ENCODE measurements at places on chromosomes 3 and 15.

DNA sequence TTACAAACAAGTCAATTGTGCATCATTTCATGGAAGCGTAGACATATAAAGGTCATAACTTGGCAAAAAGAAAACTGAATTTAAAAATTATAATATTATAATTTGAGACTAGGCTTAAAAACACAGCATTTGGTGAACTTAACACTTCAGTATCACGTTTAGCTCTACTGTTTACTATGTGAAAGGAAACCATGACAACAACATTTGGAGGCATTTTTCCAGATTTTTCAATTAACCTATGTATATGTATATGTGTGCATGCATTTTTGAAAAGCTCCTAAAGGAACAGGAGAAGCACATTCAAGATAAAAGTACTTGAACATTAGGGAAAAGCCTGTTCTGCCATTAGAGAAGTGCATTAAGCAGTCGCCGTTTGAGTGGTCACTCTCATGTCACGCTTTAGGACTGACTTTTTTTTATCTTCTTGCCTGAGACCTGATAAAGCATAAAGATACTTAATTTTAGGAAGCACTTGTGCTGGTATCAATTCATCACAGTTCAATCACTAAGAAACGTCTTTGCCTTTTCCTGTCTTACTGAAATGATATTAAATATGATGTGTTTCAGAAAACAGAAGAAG is 156.0 kb downstream of the NAALADL2 start:
- no peak for DNase-seq

- no peak for DNase-seq
Observed at GRCh38 chr15:85490856-85491255, 110.5 kb downstream of the AKAP13 start.

DNA sequence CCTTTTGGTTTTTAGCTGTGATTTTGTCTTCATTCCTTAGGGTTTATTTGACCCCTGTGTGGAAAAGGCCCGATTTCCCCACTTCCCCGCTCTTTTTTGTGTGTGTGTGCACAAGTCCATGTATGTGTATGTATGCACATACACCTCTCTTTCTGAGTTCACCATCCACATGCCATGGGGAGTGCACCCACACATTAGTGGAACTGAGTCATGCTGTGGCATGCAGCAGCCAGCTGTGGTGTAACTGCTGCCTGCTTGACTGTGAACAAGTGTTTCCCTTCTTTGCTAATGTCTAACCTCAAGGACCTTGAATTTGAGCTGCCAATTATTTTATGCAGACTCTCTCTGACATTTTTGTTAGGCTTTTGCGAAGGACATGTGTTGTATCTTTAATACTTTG is 434.9 kb upstream of the TPM1 start:
- no peak for DNase-seq

- DNase-seq: peak; percentile 37
Observed at GRCh38 chr15:83446904-83447709, at the start of gene SH3GL3. Gene SH3GL3 (plus strand): TSS chr15:83447341. CDS start chr15:83447534, 193 bp downstream.

DNA sequence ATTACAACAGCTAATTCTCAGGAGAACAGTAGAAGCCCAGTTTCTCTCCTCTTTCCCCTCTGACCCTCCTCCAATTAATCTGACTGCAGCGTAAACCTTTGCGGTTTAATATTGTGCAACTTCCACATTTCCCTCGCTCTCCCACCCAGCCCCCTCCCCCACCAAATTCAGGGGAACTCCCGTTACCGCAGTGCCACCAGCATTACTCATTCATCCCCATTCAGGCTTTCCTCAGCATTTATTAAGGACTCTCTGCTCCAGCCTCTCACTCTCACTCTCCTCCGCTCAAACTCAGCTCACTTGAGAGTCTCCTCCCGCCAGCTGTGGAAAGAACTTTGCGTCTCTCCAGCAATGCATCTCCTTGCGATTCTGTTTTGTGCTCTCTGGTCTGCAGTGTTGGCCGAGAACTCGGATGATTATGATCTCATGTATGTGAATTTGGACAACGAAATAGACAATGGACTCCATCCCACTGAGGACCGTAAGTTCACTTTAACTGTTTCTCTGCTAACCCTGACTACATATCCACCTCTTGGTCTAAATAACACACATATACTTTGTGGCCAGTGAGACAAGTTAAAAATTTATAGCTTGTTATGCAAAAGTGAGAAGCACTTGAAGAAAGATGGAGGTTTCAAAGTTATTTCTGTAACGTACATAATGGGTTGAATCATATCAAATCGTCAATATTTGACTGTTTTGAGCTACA is at the start of gene PTX3:
Gene PTX3, plus strand, starts transcription at position 268 of the 709 bp plus-strand sequence. Its CDS starts 84 bp downstream, at position 352.
- no peak for DNase-seq

DNA sequence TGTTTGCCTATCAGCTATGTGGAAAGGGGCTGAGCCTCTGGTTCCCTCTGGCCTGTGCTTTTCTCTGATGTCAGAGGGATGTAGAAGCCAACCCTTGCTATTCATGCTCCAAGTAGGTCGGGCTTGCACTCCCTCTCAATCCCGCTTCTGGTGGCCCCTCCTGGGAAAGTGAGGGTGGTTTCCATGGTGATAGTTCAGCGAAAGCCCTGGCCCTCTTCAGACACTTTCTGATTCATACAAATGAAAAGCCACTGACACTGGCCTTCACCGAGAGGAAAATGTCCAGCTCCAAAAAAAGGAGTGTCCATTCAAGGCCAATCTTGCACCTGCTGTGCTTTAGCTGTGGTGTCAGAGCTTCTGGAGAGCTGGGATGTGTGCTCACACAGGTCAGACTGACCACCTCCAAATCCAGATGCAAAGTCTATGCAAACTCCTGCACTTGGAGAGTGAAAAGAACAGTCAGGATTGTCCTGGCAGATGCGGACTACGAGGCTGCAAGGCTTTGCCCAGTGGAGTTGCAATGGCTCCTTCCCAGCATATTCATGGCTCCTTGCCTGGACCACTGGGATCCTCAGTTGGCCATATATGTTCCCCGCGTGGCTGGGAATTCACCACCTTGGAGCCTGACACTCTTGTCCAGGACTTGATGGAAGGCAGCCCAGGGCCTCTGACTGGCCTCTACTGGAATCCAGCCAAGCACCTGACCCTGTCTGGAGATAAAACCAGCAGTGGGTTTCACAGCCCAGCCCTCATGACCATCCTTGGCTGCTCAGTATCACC is 96.6 kb downstream of the CEMIP start:
- DNase-seq: no peak

DNA sequence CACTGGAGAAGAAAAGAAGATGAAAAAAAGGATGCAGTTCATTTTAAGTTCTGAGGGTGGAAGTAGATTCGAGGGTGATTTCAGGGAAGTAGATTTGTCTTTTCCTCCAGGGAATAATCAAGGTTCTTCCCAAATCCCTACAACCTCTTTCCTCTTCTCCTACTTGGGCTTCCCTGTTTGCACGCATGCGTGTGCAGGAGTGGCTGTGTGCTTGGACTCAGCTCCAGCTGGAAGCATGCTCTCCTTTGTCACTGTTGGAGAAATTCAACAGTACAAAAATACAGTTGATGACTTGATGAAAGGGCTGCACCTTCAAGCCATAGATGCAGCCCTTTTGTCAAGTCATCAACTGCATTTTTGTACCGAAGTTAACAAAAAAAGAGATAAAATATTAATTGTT is 3.8 kb downstream of the OR5K2 start:
- DNase-seq: no peak

DNA sequence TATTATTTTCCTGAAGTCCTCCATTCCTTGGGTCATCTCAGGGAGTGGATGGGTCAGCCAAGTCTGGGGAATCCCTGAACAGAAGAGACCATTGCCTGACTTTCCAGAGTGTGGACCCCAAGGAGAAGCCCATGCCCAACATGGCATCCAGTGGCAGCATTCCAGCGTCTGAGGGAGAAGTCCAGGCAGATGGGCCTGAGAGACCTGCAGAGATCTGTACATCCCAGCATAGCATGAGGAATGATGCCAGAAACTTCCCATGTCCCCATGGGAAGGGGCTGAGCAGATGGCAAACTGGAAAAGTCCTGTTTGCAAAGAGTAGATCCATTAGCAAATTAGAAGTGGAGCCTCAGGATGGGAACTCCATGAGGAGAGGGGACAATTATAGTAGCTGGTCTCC is 17.6 kb upstream of the COLQ start:
- DNase-seq: no peak

- no peak for DNase-seq
Observed at GRCh38 chr3:39029556-39029955, 22.2 kb downstream of the SCN11A start.

GRCh38 chr15:85000189-85000864 is 18.7 kb downstream of the PDE8A start:
- no peak for DNase-seq

- DNase-seq: no peak
Observed at GRCh38 chr3:142151240-142151639, 1.9 kb upstream of the TFDP2 start.

GRCh38 chr15:39326306-39326975 is 254.4 kb upstream of the THBS1 start:
- no peak for DNase-seq

- no peak for DNase-seq
Observed at GRCh38 chr3:98433764-98434163, 29.2 kb upstream of the OR5K1 start.

DNA sequence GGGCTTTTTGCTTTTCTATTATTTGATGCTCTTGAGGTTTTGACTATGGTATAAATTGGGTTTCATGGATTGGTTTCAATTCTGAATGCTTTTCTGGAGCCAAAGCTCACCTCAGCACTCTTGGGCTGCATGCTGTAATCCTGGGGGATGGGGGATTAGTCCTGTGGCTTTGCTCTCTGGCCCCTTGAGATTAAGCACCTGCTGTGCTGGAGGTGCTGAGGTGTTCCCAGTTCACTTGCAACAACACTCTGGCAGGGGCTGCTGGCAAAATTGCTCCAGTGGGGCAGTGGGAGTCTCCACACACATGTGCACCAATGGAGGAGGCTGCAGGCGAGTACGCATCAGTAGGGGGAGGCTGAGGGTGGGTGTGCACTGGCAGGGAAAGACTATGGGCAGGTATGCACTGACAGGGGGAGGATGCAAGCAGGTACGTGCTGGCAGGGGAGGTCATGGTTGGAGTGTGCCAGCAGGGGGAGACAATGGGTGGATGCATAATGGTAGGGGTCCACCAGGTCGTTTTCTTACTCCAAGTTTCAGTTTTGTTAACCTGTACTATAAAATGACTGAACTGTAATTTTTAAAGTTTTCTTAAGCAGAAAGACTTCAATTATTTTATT is 489.2 kb downstream of the FGF12 start:
- DNase-seq: no peak

DNA sequence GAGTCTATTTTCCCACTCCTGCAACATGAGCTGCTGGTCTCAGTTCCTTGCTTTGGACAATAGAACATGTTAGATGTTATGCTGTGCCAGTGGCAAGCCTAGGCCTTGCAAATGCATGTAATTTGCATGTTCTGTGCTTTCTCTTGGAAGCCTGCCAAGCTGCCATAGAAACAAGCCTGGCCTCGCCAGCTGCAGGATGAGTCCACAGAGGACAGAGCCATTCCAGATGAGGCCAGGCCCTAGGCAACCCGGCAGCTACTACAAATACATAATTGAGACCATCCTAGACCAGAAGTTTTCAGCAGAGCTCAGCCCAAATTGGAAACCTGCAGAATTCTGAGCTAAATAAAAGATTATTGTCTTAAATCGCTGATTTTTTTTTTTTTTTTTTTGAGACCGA is 39.6 kb downstream of the TRIM69 start:
- no peak for DNase-seq

GRCh38 chr3:193665370-193665989 is 72.5 kb downstream of the OPA1 start:
- no peak for DNase-seq

GRCh38 chr3:139434764-139435307 is 41.5 kb downstream of the RBP2 start:
- no peak for DNase-seq

GRCh38 chr3:138479438-138479863 is 45.0 kb downstream of the ESYT3 start:
- peak; percentile 20 for DNase-seq

DNA sequence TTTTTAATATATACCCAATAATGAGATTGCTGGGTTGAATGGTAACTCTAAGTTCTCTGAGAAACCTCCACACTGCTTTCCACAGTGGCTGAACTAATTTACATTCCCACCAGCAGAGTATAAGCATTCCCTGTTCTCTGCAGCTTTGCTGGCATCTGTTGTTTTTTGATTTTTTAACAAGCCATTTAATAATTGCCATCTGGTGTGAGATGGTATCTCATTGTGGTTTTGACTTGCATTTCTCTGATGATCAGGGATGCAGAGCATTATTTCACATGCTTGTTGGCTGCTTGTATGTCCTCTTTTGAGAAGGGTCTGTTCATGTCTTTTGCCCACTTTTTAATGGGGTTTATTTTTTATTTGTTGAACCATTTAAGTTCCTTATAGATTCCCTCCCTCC is 75.0 kb upstream of the EPHB3 start:
- no peak for DNase-seq

DNA sequence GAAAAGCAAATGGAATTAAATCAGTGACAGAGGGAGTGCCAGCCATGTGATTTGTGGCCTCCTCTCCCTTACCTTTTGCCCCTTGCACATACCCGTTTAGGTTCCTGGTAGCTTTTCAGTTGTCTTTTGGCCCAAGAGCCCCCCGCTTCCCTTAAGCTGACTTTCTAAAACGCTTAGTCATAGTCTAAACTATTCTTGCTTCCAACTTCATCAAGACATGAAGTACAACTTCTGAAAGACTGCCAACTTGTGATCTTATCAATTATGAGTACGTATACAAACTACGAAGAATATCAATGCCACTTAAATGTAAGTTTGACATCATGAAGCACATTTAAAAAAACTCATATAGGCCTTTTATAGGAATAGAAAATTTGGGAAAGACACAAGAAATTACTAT is 61.9 kb downstream of the EIF3J start:
- DNase-seq: no peak

GRCh38 chr3:123048480-123049237 is 18.2 kb upstream of the PDIA5 start:
- no peak for DNase-seq

- DNase-seq: no peak
Observed at GRCh38 chr3:190618330-190619030, 104.6 kb downstream of the IL1RAP start.

GRCh38 chr3:122992676-122993075 is 34.9 kb downstream of the SEMA5B start:
- DNase-seq: no peak

DNA sequence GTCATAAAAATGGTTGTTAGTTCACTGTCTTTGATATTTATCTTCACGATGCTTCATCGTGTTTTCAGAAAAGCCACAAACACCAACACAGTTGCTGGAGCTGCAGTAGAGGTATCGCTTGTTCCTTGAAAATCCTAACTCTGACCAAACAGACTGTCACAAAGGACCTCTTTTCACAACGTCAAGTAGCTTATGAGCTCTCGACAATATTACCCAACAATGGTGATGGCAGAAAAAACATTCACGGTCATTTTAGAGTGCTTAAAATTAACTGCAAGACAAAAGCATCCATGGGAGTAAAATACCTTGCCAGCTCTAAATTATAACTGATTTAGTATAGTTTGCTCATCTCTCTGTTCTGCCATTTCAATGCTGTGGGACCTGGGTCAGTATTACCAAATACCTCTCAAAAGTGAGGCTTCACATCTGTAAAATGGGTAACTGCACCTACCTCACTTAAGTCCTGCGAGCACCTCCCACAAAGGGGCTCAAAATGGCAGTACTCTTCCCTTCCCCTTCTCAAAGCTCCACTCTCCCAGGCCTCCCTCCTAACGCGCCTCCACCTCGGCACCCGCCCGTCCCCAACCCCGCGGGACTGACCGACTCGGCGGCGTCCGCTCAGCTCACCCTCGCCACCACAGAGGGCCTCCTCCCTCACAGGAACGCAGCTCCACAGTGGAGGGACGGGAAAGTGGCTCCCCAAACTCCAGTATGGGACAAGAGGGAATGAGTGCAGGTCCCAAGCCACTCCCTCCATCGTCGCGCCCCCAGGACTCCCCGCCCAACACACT is 546 bp downstream of the TRIM59 start:
- no peak for DNase-seq

- peak; percentile 24 for DNase-seq
Observed at GRCh38 chr3:4492208-4493013, 737 bp upstream of the ITPR1 start.
